Stimulated activated CD8-positive, alpha-beta memory T cell treated with anti-CD3 and anti-CD28 coated beads, Interleukin-7, amount 100 ng/mL, for 1 hour (primary cell): ENCODE measurements at places on chromosomes 5 and 9.

DNA sequence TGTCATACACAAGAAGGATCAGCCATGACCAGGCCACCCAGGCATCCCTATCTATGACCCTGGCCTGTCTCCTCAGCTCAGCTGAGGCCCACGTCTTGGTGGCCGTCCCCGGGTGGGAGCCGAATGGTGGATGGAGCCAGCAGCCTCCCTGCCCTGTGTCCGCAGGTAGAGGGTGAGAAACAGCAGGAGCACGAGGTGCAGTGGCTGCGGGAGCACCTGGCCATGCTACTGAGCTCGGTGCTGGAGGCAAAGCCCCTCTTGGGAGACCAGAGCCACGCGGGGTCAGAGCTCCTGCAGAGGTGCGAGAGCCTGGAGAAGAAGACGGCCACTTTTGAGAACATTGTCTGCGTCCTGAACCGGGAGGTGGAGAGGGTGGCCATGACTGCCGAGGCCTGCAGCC, 24.5 kb downstream of the FBXW5 start:
- DNase-seq: no peak

DNA sequence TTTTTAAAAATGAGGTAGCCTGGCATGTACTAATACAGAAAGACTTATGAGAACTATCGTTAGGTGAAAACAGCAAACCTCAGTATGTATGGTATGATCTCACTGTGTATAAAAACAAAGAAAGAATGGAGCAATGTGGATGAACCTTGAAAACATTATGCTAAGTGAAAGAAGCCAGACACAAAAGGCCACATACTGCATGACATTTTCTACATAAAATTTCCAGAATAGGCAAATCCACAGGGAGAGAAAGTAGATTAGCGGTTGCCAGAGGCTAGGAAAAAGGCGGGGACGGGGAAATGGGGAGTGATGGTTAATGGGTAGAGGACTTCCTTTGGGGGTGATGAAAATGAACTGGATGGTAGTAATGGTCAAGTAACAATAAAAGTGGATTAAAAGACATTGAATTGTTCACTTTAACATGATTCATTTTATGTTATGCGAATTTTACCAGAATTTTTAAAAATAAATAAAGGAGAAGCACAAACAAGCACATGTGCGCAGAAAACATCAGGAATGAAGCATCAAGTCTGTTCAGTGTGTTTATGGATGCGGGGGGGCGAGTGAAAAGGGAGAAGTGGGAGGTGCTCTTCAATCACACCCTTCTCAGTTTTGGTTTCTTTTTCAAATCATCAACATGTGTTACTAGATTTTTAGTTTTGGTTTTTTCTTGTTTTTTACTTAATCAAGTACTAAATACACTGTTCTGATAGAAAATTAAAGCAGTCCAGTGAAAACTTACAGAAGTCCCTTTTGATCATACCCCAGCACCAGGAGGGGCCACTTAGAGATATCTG, 16.3 kb downstream of the ROR2 start:
- DNase-seq: no peak

DNA sequence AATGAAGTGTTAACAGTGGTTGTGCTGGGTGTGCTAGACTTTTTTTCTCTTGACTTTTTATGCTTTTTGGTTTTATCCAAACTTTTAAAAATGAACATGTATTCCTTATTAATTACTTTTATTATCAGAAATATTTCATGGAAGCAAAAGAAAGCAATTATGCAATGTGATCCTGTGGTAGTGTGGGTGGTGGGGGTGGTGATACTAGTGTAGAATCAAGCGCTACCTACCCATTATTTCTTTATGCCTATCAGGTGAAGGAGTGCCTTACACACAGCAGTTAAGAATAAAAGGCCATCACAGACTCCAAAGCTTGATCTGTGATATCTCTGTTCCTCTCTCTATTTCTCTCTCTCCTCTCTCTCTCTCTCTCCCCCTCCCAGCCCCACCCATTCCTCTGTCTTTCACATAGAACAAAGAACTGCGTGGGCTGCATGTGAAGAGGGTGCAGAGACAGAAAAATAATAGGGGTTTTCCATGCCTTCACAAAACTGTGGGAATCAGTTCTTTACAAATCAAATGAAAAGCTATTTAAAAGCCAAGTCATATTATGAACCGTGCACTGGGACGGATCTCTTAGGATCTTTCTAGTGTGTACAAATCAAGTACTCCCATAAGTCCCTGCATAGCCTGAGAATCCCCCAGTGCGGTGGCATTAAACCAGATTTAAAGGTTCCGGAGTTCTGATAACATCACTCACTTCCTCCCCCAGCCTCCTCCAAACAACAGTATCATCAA, 351.2 kb downstream of the RAB3C start:
- no peak for DNase-seq

GRCh38 chr5:155954701-155955445, 372.1 kb upstream of the SGCD start:
- DNase-seq: no peak

GRCh38 chr5:172106511-172107356, 81.3 kb downstream of the STK10 start:
- peak; percentile 47 for DNase-seq

DNA sequence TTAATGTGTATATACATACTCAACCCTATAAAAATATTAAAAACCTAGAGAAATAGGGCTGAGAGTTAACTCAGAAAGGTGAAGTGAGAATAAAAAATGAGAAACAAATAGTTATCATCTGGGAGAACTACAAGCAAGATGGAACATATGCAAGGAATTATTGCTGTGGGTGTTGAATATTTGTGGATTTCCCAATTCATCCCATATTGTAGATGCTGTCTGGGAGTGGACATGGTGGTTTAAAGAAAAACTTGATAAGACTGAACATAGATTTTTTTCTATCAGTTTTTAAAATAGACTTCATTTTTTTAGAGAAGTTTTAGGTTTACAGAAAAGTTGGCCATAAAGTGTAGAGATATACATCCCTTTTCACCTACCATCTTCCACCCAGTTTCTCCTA, 263.5 kb downstream of the SPATA31D1 start:
- no peak for DNase-seq

GRCh38 chr5:164207646-164208045, 702.2 kb downstream of the MAT2B start:
- no peak for DNase-seq

GRCh38 chr5:73214996-73215395, 42.0 kb downstream of the TMEM174 start:
- no peak for DNase-seq

- DNase-seq: no peak
Observed at GRCh38 chr9:117492476-117492875, 77.6 kb upstream of the ASTN2 start.

GRCh38 chr9:112921549-112921948, 30.9 kb upstream of the SLC46A2 start:
- no peak for DNase-seq
